Hypothalamus (tissue), 51 donors: ENCODE measurements at places on chromosomes 4 and X.

DNA sequence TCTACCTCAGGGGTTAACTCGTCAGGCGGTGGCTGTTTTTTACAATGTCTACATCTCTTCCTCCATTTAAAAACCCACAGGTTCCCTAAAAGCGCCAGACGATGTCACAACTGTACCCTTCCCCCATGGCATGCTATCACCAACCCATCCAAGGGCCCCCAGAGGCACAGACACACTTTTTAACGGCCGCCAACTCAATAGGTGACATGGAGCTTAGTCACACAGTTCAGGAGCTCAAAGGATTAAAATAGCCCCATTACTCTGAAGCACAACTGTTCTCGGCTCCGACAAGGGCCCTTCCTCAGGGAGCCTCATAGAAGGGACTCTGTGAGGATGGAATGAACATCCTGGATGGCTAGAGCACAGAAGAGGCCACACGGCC, 12.4 kb downstream of the SH3KBP1 start:
- no peak for DNase-seq

- no peak for DNase-seq
Observed at GRCh38 chr4:145248502-145248901, 68.1 kb upstream of the OTUD4 start.

DNA sequence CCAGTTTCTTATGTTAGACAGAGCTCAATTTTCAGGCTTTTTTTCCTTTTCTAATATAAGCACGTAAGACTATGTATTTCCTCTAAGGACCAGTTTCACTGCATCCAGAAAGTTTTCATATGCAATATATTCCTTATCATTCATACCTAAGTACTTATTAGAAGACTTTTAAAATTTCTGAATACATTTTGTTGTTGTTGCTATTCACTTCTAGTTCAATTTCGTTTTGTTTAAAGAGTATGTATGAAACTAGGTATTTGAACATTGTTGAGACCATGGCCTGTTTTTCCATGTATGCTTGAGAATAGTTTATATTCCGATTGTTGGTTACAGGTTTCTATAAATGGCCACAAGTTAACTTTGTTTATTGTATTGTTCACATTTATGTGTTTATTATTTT, 18.0 kb upstream of the CT45A1 start:
- no peak for DNase-seq

- DNase-seq: no peak
Observed at GRCh38 chrX:9627922-9628321, 137.7 kb downstream of the GPR143 start.
